ENCODE measurements at places on chromosomes 2 and 18.

DNA sequence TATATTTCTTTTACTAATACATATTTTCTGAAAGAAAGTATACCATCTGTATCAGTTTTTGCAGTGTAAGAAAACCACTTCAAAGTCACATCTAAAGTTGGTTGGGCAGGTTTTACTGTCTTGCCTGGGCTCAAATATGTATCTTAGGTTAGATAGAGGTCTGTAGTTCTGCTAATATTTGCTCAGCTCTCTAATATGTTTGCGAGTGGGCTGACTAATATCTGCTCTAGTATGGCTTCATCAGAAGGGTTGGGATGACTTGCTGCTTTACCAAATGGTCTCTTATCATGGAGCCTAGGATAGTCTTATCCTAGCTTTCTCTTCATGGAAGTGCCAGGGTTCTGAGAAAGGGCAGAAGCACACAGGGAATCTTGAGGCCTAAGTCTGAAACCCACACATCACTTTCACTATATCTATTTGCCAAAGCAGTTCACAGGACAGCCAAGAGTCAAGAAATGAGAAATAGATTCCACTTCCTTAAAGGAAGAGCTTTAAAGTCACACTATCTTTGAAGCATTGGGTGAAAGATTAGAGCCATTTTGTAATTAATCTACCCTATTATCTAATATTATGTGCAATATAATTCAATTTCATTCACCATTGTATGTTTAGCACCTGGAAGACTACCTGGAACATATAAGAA is 610.0 kb downstream of the KCNJ3 start:
- DNase-seq = no peak

GRCh38 chr2:7915302-7916091 is 766.4 kb upstream of the ID2 start:
- DNase-seq = no peak

DNA sequence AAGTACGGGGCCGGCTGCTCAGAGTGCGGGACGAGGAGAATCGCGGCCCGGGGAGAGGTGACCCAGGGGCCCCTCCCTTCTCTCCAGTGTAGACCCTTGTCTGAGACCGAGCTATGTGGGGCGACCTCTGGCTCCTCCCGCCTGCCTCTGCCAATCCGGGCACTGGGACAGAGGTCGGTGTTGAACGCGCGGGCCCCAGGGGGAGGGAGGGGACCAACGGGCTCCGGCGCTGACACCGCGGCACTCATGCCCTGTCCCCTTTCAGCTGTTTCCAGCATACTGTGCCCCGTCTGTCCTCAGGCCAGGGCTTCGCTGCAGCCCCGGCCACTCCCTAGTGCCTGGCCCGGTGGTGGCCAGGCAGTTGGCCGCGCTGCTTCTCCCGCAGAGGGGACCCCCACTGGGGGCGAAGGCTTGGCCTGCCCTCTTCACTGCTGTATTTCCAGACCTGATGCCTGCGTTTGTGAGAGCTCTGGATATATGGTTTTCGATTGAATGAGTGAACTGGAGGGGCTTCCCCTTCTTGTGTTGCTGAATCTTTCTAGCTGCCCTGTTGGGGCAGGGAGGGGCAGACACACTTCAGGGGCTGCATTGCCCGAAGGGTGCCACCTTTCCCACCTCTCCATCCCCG is 809 bp downstream of the DBI start:
- DNase-seq = peak; percentile 9

GRCh38 chr2:165790466-165790865 is 3.6 kb downstream of the GALNT3 start:
- no peak for DNase-seq

GRCh38 chr18:48801728-48802542 is 148.8 kb downstream of the SMAD7 start:
- DNase-seq = no peak

Data from stimulated activated CD8-positive, alpha-beta memory T cell treated with anti-CD3 and anti-CD28 coated beads, Interleukin-15, amount 100 ng/mL, for 24 hours (primary cell).